ENCODE measurements at places on chromosomes 2 and 18.
A peak's percentile ranks its signal among the peaks of the same experiment; 100 is the strongest.

- DNase-seq = no peak
- no peaks in the 10 kb centered on the region for H3K27me3 ChIP-seq
- H3K36me3 ChIP-seq = peaks cover 11% of the 10 kb centered on the region
- H3K4me1 ChIP-seq = peaks cover 29% of the 10 kb centered on the region
- no peak overlapping the region for H3K27ac ChIP-seq
These were observed 46.9 kb downstream of the PLEKHB2 start for GRCh38 chr2:131152074-131152473.

DNA sequence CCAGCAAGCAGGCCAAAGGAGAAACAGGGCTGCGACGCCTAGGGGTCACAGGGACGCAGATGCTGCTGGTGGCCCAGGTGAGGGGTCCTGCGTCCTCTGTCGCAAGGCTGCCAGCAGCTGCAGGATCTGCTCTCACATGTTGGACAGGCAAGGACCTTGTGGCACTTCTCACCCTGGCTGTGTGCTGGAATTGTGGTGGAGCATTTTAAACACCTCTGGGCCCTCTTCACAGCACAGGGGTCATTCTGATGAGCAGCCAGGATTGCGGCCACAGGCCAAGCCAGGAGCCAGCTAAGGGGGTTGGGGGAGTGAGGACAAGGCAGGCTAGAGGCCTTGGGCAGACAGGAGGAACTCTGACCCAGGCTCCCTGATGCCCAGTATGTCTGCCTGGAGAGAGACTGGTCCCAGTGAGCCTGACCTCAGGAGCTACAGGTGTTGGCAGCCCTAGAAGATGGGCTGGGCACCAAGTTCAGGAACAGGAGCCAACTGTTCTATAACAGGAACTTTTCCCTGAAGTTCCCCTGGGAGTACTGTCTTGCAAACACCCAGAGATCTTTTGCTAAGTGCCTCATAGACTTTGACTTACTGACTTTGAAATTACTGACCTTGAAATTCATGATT, 40.2 kb downstream of the EFR3B start:
- no peaks in the 10 kb centered on the region for H3K4me1 ChIP-seq
- no peaks in the 10 kb centered on the region for H3K36me3 ChIP-seq
- DNase-seq = no peak
- no peak overlapping the region for H3K27ac ChIP-seq
- no peak overlapping the region for H3K4me3 ChIP-seq

GRCh38 chr2:104432401-104432800, 421.5 kb upstream of the POU3F3 start:
- H3K27me3 ChIP-seq = peaks cover 6% of the 10 kb centered on the region
- no peak overlapping the region for H3K4me3 ChIP-seq
- H3K36me3 ChIP-seq = no peaks in the 10 kb centered on the region
- no peak for DNase-seq
- H3K27ac ChIP-seq = no peak overlapping the region

- no peak overlapping the region for H3K4me3 ChIP-seq
- H3K4me1 ChIP-seq = peaks cover 9% of the 10 kb centered on the region
- peaks cover 2% of the 10 kb centered on the region for H3K36me3 ChIP-seq
These were observed 69.3 kb downstream of the TTC27 start for GRCh38 chr2:32697156-32697555.

DNA sequence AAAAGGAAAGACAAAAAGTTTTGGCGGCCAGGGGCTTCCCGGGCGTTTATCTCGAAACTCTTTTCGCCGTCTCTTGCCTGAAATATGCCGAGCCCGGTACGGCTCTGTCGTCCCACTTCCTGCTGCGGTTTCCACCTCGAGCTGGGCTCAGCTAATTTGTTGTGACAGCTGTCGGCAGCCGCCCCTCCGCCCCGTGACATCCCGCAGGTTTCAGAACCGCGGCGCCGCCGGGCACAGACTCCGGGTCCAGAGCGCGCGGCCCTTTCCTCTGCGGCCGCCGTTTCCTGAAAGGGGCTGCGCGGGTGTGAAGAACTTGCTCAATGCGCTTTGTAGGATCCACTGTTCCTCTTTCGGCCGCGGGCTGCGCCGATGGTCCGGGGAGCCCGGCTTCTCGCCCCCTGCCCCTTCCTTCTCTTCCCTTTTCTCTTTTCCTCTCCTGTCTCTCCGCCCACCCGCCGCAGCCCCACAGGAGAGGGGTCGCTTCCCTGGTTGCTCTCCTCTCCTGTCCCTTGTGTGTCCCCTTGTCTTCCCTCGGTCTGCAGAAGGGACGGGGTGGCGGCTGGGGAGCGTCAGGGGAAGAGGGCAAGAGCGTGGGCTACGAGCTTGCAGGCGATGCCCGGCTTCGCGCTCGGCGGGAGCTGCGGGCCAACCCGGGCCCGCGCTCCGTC, 648 bp downstream of the ARID5A start:
- H3K36me3 ChIP-seq = peaks cover 22% of the 10 kb centered on the region
- peak; percentile 97 for DNase-seq
- H3K27ac ChIP-seq = peak overlapping the region; percentile 94
- H3K4me1 ChIP-seq = peaks cover 67% of the 10 kb centered on the region
- peak overlapping the region; percentile 90 for H3K4me3 ChIP-seq

DNA sequence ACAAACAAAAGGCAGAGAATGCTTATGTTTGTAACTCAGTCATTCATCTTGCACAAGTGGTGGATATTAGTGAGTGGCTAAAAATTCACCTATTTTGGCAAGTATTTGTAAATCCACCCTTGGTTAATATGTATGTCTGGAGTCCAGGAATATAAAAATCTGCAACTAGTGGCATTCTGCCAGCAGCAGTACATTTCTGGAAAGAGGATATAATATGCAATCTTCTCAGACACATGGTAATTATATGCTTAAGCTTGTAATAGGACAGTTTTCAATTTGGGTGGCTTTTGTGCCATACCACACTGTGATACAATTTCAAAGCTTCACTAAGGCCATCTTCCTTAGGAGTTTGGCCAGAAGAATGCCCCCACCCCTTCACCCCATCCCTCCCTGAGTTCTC, 693.3 kb downstream of the MBD2 start:
- no peak for DNase-seq
- no peak overlapping the region for H3K4me3 ChIP-seq
- no peaks in the 10 kb centered on the region for H3K4me1 ChIP-seq
- no peaks in the 10 kb centered on the region for H3K36me3 ChIP-seq

- no peak for DNase-seq
- H3K36me3 ChIP-seq = no peaks in the 10 kb centered on the region
- no peaks in the 10 kb centered on the region for H3K4me1 ChIP-seq
- no peak overlapping the region for H3K4me3 ChIP-seq
These were observed 285.8 kb upstream of the GYPC start for GRCh38 chr2:126370201-126370600.

DNA sequence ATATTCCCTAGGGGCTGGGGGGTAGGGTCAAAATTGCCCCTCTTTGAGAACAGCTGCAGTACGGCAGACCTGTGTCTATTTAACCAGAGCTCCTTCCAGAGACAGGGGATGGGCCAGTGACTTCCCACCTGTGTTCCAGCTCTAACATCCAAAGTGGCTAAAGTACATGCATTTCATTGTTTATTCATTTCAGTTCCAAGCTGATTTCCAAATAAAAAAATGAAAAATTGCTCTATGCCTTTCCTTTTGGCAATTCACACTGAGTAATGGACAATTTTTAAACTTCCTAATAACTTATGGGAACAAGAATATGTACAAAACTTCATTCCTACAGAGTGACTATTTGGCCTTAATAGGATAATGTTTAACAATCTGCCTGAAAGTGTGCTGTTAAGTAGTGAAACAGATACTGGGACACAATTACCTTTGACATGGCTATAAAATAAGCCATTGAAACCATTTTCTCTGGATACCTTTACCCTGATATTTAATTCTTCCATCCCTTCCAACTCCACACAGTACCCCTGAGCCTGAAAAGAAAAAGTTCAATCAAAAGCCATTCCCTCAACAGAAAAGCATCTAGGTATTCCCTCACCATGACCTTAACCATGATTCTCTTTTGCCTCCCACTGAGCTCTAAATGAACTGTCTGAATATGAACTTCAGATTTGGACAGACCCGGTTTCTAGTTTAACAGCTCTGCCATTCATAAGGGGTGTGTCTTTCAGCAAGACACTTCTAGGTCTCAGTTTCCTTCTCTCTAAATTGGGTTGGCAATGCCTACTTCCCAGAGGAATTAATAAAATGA, 73.1 kb downstream of the RDH14 start:
- no peaks in the 10 kb centered on the region for H3K4me1 ChIP-seq
- H3K27me3 ChIP-seq = peaks cover 8% of the 10 kb centered on the region
- H3K36me3 ChIP-seq = no peaks in the 10 kb centered on the region
- no peak overlapping the region for H3K4me3 ChIP-seq

- no peak overlapping the region for H3K27ac ChIP-seq
- no peaks in the 10 kb centered on the region for H3K4me1 ChIP-seq
- peaks cover 37% of the 10 kb centered on the region for H3K27me3 ChIP-seq
- no peak for DNase-seq
- H3K4me3 ChIP-seq = no peak overlapping the region
- no peaks in the 10 kb centered on the region for H3K36me3 ChIP-seq
These were observed 45.9 kb upstream of the ZNF638 start for GRCh38 chr2:71285706-71286105.

DNA sequence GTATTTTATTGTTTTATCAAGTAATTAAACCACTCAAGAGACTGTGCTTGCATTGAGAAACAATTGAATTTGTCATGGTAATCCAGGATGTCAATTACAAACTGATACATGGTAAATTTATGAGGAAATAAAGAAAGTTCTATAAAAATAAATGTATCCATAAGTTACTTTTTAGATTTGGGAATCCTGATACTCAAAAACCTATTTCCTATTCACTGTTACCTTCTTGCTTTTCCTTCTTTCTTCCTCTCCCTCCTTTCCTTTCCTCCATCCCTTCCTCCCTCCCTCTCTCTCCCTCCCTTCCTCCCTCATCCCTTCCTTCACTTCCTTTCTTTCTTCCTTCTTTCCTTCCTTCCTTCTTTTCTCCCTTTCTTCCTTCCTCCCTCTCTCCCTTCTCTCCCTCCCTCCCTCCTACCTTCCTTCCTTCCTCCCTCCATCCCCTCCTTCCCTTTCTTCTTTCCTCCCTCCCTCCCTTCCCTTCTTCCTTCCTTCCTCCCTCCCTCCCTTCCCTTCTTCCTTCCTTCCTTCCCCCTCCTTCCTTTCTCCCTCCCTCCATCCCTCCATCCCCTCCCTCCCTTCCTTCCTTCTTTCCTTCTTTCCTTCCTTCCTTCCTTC, 1299.1 kb upstream of the ZEB2 start:
- H3K4me3 ChIP-seq = no peak overlapping the region
- no peaks in the 10 kb centered on the region for H3K27me3 ChIP-seq
- H3K36me3 ChIP-seq = no peaks in the 10 kb centered on the region
- DNase-seq = no peak

DNA sequence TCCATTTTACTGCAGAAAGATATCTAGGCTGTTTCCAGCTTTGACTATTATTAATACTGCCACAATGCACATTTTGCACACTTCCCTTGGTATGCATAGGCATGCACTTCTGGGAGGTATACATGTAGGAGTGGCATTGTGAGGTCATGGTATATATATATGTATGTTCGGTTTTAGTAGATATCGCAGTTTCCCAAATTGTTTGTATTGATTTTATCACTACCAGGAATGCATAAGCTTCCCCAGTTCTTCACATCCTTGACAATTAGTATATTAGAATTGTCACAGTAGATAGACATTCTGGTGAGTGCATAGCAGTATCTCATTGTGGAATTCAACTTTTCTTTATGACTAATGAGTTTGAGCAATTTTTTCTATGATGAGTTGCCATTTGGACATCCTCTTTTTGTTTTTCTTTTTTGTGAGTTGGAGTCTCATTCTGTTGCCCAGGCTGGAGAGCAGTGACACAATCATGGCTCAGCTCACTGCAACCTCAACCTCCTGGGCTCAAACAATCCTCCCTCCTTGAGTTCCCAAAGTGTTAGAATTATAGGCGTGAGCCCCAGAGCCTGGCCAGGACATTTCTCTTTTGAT, 4.2 kb upstream of the GRB14 start:
- DNase-seq = no peak
- H3K27ac ChIP-seq = no peak overlapping the region
- no peaks in the 10 kb centered on the region for H3K4me1 ChIP-seq
- no peaks in the 10 kb centered on the region for H3K36me3 ChIP-seq

All from activated CD8-positive, alpha-beta memory T cell treated with anti-CD3 and anti-CD28 coated beads, Interleukin-2, amount 10 ng/mL, durations not matched to agents 7 days and 5 days (primary cell).